ENCODE measurements at places on chromosomes 4 and X.

DNA sequence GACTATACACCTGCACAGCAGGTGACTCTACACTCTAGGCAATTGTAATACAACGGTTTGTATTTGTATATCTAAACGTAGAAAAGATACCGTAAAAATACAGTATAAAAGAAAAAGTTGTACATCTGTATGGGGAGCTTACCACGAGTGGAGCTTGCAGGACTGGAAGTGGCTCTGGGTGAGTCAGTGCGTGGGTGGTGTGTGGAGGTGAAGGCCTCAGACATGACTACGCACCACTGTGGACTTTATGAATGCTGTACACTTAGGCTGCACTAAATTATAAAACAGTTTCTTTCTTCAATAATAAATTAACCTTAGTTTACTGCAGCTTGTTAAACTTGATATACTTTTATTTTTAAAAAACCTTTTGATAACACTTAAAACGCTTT lies 85.0 kb upstream of the FAT1 start:
- DNase-seq: peak; percentile 25

- DNase-seq: peak; percentile 10
Observed at GRCh38 chr4:145278341-145279121, 98.1 kb upstream of the OTUD4 start.

DNA sequence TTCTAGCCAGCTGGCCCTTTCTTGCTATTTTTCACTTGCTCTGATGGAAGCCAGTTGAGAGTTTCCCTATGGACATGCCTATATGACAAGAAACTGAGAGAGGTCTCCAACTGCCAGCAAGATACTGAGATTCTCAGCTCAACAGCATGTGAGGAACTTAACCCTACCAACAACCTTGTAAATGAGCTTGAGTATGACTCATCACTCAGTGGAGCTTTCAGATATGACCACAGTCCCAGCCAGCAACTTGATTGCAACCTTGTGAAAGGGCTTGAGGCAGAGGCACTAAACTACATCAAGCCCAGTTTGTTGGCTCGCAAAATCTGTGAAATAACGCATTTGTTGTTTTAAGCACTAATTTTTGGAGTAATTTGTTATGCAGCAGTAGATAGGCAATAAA lies 175.8 kb downstream of the COMMD8 start:
- DNase-seq: no peak

GRCh38 chr4:118587116-118587831 lies 97.9 kb upstream of the METTL14 start:
- no peak for DNase-seq
